Ovary (tissue), 10 donors: ENCODE measurements at places on chromosomes 11 and 22. TPM values are rescaled to one million over a fixed set of nuclear protein-coding genes. Genes with fewer than 3 reads are reported as not detected.
A peak's percentile ranks its signal among the peaks of the same experiment; 100 is the strongest.

GRCh38 chr11:115193914-115194801 is 310.1 kb downstream of the CADM1 start:
- DNase-seq, result no peak

DNA sequence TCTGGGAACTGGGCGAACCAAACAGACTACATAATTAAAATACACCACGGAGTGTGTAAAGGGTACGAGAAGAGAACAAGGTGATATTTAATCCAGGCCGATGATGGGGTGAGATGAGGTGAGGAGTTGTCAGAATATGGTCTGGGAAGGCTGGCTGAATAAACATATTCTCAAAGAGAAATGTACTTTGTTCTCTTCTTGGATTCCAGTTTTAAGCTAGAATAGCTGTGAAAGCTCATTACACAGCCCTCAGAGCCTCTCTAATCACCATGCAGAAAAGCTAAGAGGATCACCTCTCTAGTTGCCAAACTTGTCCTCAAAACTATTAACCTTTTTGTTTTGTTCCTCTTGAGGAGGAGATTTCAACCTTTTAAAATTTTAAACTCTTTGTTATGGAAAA is 89.8 kb downstream of the ATG16L2 start:
- no peak for DNase-seq

TECTA gene
- 0.53 TPM for polyA plus RNA-seq

MS4A6E gene
- not detected for polyA plus RNA-seq

DNA sequence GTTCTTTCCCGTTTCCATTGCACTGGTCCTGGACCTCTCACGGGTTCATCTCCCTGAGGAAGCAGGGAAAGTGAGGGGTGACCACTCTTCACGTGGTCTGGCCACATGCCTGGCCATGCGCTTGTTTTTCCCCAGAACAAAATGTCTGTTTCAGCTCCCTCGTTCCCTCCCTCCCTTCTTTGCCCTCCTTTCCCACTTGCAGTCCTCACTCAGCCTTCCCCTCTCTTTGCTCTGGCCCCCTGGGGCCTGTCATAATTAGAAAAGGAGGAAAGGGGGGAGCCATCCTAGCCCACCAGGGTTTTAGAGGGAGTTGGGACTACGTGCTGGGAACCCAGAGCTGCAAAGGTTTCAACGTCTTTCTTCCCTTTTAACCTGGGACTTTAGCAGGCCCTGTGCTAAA is 52.8 kb upstream of the CADM1 start:
- DNase-seq, result no peak

ST14 gene
- polyA plus RNA-seq, result 0.51 TPM

DNA sequence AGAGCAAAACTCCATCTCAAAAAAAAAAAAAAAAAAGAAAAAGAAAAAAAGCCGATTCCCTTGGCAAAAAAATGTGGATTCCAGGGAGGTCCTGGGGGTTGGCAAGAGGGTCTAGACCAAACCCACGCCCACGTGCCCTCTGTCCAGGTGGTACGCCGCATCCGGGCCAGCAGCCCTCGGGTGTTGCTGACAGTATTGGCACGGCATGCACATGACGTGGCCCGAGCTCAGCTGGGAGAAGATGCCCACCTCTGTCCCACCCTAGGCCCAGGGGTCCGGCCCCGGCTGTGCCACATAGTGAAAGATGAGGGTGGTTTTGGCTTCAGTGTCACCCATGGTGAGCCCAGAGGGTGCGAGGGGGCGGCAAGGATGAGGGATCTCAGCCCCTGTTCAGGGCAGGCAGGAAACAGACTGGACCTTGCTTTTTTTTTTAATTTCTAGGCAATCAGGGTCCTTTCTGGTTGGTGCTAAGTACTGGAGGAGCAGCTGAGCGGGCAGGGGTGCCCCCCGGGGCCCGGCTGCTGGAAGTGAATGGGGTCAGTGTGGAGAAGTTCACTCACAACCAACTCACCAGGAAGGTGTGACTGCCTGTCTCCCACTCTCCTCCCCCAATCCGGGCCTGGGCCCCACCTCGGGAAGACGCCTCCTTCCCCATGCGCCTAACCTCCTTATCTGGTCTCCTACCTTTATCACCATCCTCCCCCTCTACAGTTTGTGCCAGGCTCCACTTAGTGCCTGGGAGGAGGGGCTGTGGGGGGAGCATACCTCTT is 2.0 kb downstream of the NHERF4 start:
- DNase-seq, result no peak

TCN1 gene
- polyA plus RNA-seq, result not detected

DNA sequence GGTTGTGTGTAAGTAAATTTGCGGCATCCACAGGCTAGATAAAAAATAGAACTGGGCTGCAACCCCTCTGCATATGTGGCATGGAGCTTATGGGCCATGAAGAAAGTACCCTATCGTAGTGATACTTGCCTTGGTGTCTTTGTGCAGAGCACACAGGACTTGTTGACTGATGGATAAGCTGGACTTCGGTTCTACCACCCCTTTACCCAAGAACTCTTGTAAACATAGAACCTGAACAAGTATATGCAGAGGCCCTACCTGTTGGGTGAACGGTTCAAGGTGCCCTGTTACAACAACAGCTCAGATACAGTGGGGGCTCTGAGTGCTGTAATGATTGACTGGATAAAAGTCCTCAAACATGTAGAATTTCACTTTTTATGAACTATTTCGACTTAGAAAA is 3.0 kb upstream of the LGR4 start:
- DNase-seq, result no peak

GRCh38 chr11:73384872-73385689 is 8.9 kb downstream of the RELT start:
- DNase-seq, result no peak

RIMBP3C gene
- 0.15 TPM for polyA plus RNA-seq

DNA sequence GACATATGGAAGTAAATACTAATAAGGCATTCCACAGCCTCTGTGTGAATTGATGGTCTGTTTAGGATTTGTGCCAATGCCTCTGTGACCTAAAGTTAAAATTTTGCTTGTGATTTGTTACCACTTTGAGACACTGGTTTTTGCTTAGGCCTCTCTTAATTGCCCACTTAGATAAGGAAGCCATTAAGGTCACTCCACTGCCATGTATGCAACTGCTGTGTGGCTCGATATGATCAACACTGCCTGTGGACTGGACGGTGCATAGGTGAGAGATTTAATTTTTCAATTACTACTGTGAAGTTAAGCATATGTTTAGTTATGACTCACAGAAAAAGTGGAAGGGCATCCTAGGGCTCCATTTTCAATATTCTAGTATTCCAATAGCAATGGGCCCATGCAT is 36.9 kb downstream of the CSRP3 start:
- DNase-seq, result no peak

GRCh38 chr22:28951969-28952521 is 68.7 kb downstream of the ZNRF3 start:
- DNase-seq, result no peak

GRCh38 chr22:20537983-20538382 is 30.6 kb downstream of the MED15 start:
- no peak for DNase-seq

GRCh38 chr11:2826679-2827056 is 58.9 kb downstream of the CDKN1C start:
- peak; percentile 45 for DNase-seq

- no peak for DNase-seq
These were observed 132.0 kb downstream of the FAM181B start for GRCh38 chr11:82601711-82602110.

- no peak for DNase-seq
These were observed 43.9 kb upstream of the PPARA start for GRCh38 chr22:46106279-46107022.

GRCh38 chr11:126483621-126484195 is 128.2 kb downstream of the ST3GAL4 start:
- no peak for DNase-seq

DNA sequence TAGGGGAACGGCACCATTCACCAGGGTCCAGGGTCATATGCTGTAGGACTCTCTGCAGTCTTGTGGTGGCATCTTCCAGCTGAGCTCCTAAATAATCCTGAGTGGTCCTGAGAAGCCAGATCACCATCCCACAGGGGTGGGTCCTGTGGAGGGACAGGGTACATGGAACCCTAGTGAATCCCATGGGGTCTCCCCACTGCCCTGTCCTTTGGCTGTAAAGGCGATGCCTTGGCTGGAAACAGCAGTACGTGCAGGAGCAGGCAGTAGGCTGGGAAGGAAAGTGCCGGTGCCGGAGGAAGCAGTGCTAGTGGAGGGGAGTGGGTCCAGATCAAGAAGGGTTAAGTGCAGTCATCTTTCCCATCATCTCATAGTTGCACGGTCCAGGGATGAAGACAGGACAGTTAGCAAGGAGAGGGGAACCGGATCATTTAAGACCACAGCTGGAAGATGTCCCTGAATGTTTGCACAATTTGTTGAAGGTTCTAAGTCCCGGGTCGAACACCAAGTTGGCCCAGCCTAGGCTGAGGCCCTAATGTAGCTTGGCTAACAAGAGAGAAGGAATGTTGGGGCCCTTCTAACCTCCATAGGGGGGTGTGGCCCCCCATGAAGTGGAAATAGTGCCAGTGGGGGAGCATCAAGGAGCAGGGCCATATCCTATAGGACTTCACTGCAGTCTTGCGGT is 18.1 kb downstream of the TSPAN32 start:
- DNase-seq, result no peak

DNA sequence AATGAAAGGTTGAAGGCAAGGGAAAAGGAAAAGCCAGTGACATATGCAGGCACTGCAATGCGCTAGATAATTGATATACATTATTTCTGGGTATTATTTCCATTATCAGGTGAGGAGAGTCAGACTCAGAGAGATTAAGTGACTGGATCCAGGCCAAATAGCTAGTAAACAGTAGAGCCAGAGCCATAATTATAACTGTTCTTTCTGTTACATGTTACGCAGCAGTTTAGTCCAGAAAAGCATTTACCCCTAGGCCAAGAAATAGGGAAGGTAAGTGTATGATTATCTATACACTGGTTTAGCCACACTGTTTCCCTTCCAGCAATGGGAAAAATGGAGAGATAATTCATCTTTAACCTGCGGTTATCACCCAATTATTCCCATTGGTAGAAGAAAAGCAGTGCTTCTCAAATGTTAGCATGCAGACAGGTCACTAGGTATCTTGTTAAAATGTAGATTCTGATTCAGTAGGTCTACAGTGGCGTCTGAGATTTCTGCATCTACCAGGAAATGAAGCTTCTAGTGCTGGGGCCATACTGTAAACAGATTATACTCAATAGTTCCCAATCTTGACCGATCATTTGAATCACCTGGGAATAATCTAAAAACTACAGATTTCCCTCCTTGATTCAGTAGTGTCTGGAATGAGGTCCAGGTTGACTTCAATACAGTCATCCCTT is 69.4 kb downstream of the RBFOX2 start:
- DNase-seq, result no peak

DNA sequence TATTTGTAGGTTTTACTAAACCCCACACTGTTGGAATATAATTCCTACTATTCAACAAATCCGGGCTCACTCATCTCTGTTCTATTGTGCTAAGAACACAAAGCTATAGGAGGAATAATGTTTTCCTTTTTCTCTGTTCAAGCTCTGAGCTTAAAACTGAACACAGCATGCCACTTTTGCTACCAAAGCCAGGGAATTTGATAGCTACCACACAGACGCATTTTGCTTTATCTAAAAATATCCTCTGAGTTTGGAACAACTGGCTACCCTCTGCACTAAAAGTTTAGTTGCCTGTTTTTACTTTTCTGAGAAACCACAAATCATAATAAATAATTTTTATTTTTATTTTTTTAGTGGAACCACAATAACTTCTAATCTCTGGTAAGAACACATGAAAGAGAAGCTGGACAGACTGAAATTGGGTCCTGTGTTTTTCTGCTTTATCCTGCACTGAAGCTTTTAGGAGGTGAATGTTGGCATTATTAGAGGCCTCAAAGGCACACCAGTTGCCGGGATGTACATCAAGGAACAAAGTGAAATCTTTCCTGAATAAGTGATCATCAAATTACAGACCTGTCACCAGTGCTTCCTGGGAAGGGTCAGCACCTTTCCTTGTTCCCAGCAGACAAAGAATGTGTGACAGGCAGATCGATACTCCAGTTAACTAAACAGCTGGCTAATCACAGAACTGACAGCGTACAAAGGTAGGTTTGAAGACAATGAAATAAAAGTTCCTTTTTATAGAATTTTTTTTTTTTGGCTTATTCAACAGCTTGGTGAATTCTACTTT is 523.2 kb upstream of the TENM4 start:
- DNase-seq, result no peak

XKR3 gene
- polyA plus RNA-seq, result not detected

- no peak for DNase-seq
These were observed 29.9 kb downstream of the GNAZ start for GRCh38 chr22:23100124-23100801.

CD3E gene
- 11.0 TPM for polyA plus RNA-seq

OR52A1 gene
- polyA plus RNA-seq, result not detected

- no peak for DNase-seq
These were observed 22.8 kb upstream of the HMOX1 start for GRCh38 chr22:35357883-35358621.

- DNase-seq, result peak; percentile 10
These were observed 1.6 kb upstream of the FXYD2 start for GRCh38 chr11:117826190-117826570.
